Erythroblast (primary cell): ENCODE measurements at places on chromosomes 3 and 15.

DNA sequence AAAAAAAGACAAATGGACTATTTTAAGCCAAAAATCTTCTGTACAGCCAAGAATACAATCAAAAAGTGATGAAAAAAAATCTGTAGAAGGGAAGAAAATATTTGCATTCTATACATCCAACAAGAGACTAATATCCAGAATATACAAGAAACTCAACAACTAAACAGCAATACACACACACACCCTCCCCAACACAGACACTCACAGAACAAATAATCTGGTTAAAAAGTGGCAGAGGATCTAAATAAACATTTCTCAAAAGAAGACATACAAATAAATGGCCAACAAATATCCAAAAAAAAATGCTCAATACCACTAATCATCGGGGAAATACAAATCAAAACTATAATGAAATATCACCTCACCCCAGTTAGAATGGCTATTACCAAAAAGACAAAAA lies 209.0 kb upstream of the ZNF385D start:
- DNase-seq: no peak

GRCh38 chr3:41715376-41715775 lies 246.5 kb downstream of the ULK4 start:
- DNase-seq: no peak

DNA sequence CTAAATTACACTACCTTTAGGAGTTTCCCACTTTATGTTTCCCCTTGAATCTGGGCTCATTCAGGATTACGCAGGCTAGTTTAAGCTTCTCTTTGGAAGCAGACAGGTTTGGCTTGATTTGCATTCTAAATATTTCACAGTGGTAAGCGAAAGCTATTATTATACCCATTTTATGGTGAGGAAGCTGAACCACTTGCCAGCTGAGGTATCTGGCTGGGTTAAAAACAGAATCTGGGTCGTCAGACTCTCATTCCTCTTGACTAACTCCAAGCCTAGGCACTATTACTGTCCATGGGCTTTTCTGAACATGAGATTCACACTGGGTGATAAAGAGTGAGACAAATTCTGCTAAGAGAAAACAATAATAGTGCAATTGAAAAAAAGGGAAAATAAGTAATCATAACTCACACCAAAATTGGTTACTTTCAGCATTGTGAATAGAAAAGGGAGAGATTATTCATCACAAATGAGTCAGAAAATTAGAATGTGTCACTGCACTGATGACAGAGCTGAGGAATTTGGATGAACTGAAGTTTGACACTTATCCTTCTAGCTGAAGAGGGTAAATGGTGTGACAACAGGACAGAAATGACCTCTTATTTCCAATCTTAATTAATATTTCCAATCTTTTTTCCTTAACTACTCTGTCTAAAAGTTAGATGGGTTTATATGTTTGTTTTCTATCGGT lies 211.3 kb downstream of the TIGIT start:
- no peak for DNase-seq

- DNase-seq: no peak
Observed at GRCh38 chr15:79595306-79595705, 163.2 kb downstream of the MINAR1 start.

- no peak for DNase-seq
Observed at GRCh38 chr3:151604891-151605290, 128.8 kb upstream of the AADACL2 start.

GRCh38 chr15:45812200-45812599 lies 177.4 kb downstream of the SQOR start:
- no peak for DNase-seq

DNA sequence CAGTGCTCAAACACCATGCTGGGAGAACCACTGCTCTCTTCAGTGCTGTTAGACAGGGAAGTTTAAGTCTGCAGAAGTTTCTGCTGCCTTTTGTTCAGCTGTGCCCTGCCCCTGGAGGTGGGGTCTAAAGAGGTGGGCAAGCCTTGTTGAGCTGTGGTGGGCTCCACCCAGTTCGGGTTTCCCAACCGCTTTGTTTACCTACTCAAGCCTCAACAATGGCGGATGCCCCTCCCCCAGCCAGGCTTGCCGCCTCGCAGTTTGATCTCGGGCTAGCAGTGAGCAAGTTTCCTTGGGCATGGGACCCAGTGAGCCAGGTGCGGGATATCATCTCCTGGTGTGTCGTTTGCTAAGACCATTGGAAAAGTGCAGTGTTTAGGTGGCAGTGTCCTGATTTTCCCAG lies 670.2 kb upstream of the ALCAM start:
- DNase-seq: no peak

DNA sequence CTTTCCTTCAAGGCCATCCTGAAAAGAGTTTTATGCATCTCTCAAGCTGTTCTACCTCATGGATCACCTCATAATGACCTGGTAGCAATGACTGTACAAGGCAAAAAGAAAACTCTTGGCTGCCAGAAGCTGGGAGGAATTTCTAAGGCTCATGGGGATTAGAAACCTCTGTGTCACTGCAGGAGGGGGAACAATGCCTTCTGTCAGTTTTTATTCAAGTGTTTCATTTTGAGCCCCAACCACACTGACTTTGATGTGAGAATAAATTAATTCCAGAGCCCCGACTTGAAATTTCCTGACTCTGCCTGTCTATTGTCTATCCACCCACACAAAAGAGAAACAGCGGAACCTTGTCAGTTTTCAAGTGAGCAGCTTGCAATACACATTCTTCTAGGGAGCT lies 58.7 kb upstream of the MRPL3 start:
- no peak for DNase-seq

- DNase-seq: no peak
Observed at GRCh38 chr3:123015596-123015995, 12.0 kb downstream of the SEMA5B start.

DNA sequence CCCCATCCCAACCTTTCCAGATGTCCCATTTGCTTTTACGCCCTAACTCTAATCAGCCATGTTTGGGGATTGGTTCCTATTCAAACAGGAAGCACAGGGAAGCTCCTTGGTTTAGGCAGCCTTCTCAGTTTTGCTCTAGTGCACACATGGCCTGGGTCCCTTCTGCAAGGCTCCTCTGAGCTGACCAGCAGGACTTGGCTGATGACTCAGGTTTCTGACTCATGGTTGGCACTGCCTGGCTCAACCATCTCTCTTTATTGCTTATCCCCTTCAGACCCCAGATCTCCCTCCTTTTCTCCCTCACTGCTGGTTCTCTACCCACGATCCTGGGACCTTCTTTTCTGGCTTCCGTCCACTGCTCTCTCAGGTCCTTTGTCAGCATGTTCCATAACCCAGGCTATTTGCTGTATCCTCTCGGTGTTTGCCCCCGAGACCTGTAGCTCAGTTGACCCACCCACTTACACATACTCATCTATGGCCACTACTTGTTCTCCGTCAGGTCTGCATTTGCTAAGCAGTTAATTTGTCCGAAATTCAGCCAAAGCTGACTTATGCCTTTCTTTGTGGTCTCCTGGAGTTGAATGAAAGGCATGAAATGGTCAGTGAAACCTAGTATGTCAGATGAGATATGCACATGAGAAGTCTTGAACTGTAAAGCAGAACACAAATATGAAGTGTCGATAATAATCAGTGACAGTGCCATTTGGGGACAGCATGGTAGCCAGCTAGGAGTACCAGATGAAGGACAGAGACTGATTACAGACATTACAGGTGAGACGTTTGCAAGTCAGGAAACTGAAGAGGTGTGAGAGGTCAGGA lies 323.5 kb upstream of the ROPN1 start:
- no peak for DNase-seq

- DNase-seq: no peak
Observed at GRCh38 chr3:61518590-61518989, 42.8 kb upstream of the PTPRG start.

DNA sequence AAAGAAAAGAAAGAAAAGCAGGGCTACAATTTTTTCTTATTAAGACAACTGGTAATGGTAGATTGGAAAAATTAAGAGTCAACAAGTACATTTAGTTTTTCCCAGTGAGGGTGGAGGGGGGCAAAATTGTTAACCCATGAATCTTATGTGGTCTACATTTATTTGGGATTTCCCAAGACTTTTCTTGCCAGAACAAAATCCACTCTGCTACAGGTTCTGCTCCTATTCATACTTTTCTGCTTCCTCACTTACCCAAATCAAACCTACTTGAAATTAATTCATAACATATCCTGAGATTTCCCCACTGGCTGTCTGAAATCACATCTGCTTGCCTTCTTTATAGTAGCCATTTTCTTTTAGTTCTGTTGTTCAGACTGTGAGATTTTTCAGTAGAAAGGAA lies 41.1 kb downstream of the VGLL3 start:
- DNase-seq: no peak

DNA sequence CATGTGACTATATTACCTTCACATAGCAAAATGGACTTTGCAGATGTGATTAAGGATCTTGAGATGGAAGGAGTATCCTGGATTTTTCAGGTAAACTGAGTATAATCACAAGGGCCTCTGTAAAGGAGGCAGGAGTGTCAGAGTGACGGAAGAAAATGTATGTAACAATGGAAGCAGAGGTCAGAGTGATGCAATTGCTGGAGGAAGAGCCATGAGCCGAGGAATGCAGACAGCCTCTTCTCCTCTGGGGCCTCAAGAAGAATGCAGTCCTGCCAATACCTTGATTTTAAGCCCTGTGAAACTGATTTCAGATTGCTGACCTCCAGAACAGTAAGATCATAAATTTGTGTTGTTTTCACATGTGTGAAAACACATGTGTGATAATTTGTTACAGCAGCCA lies 15.1 kb downstream of the HEMK1 start:
- no peak for DNase-seq

DNA sequence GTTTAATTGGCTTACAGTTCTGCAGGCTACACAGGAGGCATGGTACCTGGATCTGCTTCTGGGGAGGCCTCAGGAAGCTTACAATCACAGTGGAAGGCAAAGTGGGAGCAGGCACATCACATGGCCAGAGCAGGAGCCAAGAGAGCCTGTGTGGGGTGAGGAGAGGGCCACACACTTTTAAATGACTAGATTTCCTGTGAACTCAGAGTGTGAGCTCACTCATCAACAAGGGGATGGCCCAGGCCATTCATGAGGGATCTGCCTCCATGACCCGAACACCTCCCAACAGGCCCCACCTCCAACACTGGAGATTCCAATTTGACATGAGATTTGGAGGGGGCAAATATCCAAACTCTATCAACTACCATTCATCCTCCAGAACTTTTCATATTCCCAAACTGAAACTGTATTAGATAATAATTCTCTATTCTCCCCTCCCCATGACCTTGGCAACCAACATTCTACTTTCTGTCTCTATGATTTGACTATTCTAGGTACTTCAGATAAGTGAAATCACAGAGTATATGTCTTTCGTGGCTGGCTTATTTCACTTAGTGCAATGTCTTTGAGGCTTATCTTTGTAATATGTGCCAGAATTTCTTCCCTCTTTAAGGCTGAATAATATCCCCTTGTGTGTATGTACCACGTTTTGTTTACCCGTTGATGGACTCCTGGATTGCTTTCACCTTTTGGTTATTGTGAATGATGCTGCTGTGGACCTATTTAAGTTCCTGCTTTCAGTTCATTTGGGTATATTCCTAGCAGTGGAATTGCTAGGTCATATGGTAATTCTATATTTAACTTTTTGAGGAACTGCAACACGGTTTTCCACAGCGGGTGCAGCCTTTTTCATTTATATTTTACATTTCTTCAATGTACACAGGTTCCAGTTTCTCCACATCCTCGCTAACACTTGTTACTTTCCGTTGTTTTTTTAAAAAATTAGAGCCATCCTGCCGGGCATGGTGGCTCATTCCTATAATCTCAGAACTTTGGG lies 43.8 kb downstream of the TKT start:
- no peak for DNase-seq

- no peak for DNase-seq
Observed at GRCh38 chr3:80391573-80391972, 623.8 kb upstream of the ROBO1 start.

- peak; percentile 90 for DNase-seq
Observed at GRCh38 chr15:74438721-74439316, 5.1 kb upstream of the SEMA7A start.

GRCh38 chr3:10432156-10432845 lies 73.1 kb downstream of the ATP2B2 start:
- DNase-seq: no peak
